Astrocyte (in vitro differentiated cells and primary cell): ENCODE measurements at places on chromosomes 5 and 9.

DNA sequence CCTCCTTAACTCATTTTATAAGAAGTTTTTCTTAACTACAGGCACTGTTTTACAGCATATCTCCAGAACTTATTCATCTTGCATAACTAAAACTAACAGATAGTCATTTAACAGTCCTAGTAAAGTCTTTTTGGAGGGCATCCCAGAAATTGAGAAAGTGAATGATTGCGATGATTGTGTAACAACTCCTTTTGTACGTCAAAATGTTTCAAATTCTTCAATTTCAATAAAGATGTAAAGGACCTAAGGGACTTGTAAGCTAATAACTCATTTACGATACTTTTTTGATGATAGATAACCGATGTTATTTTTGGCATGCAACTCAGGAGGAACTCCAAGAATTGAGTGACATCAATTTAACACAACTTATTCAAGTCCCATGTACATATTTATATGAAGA lies 42.7 kb downstream of the SVEP1 start:
- DNase-seq, result peak; percentile 76

DNA sequence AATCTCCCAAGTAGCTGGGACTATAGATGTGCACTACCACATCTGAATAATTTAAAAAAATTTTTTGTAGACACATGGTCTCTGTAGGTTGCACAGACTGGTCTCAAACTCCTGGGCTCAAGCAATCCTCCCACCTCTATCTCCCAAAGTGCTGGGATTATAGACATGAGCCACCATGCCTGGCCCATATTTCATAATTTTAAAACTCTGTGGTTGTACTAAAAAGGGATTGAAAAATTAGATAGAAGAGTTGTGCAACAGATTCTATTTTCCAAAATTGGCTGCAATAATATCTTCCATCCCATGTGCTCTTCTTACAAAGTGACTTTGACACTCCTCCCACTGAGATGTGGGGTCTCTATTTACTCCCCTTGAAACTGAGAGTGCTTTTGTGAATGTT lies 7.6 kb upstream of the UHRF2 start:
- DNase-seq, result no peak

DNA sequence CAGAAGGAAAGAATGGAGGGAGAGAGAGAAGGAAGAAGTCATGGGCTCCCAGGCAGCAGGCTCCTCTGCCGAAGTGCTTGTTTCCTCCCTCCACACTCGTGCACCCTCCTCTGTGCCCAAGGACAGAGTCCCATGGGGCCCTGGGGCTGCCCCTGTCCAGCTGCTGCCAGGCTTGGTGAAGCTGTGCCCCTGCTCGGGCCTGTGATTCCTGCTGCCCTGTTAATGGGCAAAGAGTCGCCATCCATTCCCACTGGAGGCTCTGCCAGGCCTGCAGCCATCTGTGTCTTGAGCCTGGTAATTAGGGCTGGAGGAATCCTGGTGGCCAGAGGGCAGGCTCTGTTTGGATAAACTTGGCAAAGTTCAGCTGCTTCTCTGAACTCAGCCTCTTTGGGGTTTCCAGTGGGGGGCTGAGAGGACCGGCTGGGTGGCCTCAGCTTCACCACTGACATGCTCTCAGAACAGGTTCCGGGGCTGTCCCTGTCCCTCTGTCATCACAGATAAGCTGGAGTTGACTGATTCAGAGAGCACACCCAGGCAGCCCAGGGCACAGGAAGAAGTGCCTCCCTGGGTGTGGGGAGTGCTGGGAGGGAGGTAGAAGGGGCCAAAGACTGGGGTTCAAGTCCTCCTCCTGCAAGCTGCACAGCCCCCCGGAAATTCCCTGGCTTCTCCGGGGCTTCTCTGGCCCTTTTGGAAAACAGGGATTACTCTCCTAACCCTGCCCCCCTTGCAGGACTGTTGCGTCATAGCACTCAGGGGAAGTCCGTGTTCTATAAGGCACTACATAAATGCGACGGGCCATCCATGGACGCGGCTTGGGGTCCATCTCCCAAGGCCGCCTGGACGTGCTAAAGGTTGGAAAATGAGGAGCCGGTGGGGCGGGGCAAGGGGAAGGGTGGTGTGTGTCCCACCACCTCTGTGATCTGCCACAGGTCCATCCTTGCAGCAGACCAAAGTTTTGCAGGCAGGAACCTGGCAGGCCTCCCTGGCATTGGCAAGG lies 154.8 kb downstream of the PAX5 start:
- no peak for DNase-seq

DNA sequence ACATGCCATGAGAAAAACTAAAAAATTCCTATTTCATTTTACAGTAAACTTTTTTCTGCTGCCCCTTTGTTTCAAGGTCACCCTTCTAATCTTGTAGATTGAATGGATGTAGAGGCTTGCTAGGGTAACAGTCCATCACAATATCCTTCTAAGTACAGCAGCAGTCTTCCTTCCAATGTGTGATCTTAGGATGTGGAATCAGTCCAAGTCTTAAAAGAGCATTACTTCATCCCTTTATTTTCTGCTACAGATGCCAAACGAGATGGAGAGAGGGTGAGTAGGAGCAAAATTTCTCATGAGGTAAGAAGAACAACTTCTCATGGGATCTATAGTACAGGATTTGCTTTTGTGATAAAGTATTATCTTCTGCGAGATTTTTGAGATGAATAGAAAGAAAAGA lies 704 bp upstream of the IL33 start:
- peak; percentile 72 for DNase-seq

DNA sequence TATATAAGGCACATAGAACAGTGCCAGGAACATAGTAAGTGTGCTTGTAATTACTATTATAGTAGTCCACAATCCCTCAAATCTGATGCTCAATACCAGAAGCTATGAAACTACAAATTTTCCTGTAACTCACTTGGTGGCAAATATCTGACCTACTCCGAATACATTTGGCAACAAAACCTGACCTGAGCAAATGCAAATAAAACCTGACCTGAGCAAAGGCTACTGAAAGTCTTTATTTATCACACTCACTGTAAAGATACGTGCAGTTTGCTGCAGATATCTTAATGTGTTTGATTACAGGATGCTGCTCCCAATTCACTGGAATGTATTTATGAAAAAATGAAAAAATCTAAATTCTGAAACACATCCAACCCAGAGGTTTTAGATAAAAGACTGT lies 7.1 kb downstream of the MEGF9 start:
- DNase-seq, result no peak

GRCh38 chr5:90855296-90856010 lies 296.9 kb downstream of the ADGRV1 start:
- no peak for DNase-seq

DNA sequence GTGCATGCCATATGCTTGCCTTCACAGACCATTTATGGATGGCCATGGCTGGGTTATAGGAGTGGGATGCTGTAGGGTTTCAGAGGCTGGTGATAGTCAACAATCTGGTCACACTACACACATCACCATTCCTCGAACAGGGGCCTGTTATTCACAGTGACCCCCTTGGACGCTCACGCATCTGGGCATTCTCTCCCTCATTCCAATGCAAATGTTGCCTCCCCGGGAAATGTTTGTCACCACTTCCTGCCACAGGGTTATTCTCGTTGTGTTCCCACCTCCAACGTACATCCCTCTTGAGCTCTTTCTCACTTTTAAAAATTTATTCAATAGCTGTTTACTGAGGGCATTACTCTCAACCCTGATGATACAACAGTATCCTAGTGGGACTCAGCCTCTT lies 135.4 kb downstream of the SCAMP1 start:
- peak; percentile 47 for DNase-seq

DNA sequence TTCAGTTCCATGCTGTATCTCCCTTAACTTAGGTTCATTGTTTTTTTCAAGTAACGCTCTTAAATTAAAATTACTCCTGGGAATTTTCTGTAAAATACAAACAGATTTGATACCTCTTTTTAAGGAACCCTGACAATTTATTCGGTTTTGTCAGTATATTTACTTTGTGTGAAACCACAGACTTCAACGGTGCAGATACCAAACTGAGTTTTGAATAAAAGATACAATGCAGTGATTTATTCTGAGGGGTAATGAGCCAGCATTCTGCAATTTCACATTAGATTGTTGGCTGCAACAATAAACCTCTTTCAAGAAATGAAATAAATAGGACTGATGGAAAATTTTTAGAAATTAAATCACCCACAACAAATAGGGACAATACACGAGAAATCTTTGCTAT lies 308.6 kb upstream of the EDIL3 start:
- peak; percentile 78 for DNase-seq

GRCh38 chr5:171630350-171631065 lies 155.1 kb upstream of the SMIM23 start:
- no peak for DNase-seq

- peak; percentile 37 for DNase-seq
Measured at GRCh38 chr9:16824545-16825330, 45.7 kb downstream of the BNC2 start.

- DNase-seq, result no peak
Measured at GRCh38 chr9:6676254-6676921, 30.9 kb upstream of the GLDC start.

DNA sequence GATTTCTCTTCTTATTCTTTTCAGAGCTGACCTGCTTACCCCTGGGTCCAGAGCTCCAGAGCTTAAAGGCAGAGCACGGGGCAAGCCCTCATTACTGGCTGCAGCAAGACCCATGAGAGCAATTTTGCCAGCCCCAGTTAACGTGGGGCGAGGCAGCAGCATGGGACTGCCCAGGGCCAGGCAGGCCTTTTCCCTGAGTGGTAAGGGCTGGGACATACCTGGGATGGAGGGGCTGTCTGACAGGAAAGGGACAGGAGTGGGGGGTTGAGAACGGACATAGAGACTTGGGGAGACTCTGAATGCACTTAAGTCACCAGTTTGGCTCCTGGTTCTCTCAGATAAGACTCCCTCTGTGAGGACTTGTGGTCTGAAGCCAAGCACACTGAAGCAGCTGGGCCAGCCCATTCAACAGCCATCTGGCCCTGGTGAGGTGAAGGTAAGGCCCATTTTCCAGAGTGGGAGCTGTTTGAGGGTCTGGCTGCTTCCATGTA lies 26.2 kb downstream of the HMGXB3 start:
- no peak for DNase-seq

DNA sequence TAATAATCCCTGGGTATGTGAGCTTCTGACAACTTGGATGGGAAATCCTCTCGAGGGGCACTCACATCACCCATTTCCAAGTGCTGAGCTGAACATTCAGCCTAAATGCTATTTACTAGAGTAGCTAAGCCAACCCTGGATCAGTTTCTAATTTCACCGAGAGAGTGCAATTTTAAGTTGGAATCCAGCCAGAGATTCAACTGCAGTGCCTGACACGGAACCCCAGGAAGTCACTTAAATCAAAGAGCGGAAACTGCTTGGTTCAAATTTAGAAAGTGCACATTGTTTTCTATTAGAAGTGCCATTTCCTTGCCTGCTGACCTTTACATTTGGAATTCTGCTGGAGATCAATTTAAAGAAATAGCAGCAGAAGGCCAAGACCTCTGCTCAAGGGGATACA lies 8.8 kb downstream of the SPRY4 start:
- no peak for DNase-seq

DNA sequence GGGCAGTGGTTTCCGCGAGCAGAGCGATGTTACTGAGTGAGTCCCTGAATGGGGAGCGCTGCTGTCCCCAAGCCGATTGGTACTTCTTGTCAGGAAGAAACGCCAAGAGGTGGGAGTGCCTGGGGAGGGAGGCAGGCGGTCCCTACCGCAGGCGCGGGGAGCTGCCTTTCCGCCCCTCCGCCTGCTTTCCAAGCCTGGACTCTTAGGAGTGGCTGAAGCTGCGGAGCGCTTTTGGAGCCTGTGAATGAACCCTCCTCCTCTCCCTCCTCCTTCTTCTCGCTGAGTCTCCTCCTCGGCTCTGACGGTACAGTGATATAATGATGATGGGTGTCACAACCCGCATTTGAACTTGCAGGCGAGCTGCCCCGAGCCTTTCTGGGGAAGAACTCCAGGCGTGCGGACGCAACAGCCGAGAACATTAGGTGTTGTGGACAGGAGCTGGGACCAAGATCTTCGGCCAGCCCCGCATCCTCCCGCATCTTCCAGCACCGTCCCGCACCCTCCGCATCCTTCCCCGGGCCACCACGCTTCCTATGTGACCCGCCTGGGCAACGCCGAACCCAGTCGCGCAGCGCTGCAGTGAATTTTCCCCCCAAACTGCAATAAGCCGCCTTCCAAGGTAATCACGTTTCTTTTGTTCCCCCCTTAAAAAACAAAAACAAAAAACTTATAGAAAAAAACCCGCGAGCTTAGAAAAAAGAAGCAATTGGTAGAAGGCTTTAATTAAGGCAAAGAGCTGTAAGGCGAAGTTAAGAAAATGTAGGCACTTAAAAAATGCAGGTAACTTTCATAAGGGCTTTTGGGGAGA lies at the start of gene VCAN:
VCAN (plus strand) TSS at position 340 of the 808 bp plus-strand sequence. CDS start 11,775 bp downstream, outside the sequence.
- DNase-seq, result peak; percentile 96

DNA sequence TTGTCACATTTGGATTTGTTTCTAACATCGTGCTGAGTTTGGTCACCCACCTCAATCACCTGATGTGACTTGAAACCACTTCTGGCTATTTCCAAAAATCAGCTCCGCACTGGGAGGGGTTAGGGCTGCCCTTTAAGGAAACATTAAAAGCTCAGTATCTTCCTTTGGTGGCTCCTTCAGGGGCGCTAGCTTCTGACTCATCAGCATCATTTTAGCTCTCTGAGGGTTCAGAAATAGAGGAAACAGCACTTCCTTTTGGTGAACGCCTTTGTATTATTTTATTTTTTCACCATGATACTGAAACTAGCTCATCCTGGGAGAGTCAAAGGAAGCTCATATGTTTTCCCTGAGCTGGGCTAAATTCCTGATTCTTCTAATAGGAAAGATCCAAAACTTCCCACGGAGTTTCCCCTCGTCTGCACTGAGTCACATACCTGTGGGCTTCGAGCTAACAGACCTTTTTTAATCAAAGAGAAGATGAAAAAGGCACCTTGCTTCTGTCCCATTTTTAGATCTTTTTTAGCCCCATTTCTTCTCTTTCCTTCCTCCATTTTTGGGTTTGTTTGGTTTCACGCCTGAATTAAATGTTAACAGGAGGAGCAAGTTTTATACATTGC lies 48.2 kb downstream of the ROPN1L start:
- no peak for DNase-seq

DNA sequence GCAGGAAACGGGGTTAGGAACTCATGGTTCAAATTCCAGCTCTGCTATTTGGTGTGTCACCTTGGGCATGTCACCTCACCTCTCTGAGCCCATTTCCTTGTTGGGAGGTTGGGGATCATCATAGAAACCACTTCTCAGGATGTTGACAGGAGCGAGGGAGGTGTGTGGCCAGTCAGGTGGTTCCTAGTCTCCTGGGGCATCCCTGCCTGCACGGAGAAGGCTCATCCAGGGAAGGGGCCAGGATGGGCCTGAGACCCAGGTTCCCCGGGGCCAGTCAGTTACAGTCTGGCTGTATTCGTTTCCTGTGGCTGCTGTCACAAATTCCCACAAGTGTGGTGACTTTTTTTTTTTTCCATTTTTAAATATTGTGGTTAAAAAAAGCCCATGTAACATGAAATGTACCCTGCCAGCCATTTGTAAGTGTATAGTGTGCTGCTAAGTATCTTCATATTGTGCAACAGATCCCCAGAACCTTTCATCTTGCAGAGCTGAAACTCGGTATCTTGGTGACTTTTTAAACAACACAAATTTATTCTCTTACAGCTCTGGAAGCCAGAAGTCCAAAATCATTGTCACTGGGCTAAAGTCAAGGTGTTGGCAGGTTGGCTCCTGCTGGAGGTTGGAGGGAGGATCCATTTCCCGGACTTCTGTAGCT lies 78.7 kb upstream of the UNC5A start:
- DNase-seq, result no peak
